Renal cortex interstitium (tissue), 15 donors: ENCODE measurements at places on chromosomes 16 and 17.

GRCh38 chr16:87441886-87442580 lies 49.9 kb downstream of the MAP1LC3B start:
- no peak for DNase-seq

GRCh38 chr16:68491576-68491950 lies 43.3 kb upstream of the SMPD3 start:
- no peak for DNase-seq

DNA sequence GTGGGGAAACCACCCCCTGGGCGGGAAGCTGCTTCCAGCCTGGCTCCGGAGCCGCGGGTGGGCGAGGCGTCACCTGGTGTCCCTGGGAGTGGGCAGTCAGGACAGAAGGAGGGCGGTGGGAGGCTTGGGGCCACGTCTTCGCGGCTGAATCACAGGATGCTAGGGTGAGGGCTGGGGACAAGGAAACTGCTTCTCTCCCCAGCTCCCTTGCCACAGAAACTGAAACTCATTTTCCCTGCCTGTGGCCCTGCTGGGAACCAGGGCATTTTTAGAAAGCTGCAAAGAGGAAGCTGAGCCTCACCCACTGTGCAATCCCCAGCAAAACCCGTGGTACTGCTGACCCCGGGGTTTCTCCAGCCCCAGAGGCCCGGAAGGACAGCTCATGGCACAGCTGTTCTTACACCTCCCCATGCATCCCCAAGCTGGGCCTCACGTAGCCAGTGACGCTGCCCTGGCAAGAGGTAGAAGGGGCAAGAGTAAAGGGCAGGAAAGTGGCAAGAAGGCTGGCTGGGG lies 8.2 kb downstream of the RHBDF2 start:
- DNase-seq, result no peak

DNA sequence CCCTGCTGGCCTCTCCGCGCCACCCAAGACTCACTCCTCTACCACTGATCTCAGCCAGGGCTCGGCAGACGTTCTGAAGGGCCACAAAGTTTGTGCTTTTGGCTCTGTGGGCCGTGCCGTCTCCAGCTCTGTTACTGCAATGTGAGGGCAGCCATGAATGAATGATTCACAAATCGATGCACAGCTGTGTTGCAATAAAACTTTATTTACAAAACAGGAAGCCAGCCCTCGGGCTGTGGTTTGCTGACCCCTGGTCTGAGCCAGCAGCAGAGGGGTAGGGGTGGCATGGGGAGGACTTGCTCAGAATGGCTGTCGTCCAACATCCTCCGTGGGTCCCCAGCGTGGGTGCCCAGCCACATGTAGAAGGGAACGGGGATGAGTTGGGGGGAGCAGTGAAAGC lies 63.0 kb upstream of the PVALEF start:
- no peak for DNase-seq

DNA sequence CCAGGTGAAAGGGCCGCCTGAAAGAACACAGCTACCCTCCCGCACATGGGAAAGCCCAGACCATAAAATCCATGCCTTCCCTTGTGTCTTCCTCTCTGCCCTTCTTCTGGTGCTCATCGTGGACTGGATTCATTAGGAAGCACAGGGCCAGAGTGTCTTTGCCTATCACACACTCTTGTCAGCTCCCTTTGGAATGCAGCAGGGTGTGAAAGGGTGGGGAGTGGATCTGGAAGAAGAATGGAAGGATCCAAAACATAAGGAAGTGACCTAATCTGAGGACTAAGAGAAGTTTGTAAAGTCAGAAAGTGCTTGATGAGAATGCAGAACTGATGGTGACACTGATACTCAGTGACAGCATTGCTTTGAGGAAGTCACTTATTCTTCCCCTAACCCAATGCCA lies 1147.3 kb upstream of the GOT2 start:
- no peak for DNase-seq
